ENCODE measurements at places on chromosomes 7 and 10. TPM values are rescaled to one million over a fixed set of nuclear protein-coding genes. Genes with fewer than 3 reads are reported as not detected.

- no peak for DNase-seq
Measured at GRCh38 chr7:6730343-6730633, 23.5 kb upstream of the ZNF12 start.

GRCh38 chr10:80632742-80633141 lies 95.0 kb downstream of the SH2D4B start:
- DNase-seq: no peak

- no peak for DNase-seq
Measured at GRCh38 chr7:77242068-77242467, 42.4 kb upstream of the FGL2 start.

DNA sequence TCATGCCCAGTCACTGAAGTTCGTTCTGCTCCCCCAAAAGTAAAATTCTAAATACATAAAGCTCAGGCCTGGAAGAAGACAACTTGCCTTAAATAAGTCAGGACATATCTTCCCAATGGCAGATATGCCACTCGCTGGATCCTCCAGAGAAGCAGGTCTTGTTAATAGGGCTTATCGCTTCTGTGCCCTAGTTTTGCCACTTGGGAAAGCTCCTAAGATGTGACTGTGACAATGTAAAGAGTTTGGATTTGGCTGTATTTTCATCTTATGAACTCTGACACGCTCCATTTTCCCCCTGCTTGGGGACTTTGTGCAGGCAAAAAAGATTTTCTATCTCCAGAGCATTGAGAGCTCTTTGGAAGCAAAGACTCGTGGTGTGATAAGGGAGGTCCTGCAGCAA lies 279.9 kb downstream of the WDR11 start:
- no peak for DNase-seq

DNA sequence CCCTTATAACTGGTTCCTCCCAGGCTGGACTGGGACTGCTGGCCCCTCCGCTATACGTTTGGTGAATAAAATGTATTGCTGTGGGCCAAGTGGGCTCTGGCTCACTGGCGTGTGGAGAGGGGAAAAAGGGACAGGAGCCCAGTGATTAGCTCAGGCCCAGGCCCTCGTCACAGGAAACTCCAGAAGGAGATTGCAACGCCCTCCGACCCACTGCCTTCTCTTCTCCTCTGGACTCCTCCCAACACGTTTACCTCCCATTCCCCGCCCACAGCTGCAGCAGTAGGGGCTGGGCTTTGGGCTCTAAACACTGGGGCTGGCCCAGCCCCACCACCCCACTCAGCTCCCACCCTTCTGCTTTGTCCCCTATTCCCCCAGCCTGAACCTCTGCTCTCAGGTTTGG lies 173.9 kb downstream of the NEURL1 start:
- DNase-seq: no peak

GRCh38 chr10:118310822-118311221 lies 31.3 kb downstream of the FAM204A start:
- DNase-seq: no peak

Gene CHRM2
- total RNA-seq: not detected

Gene ASIC3
- total RNA-seq: 2.8 TPM

Gene SLC29A4
- 0.11 TPM for total RNA-seq

Gene TMEM176A
- not detected for total RNA-seq

DNA sequence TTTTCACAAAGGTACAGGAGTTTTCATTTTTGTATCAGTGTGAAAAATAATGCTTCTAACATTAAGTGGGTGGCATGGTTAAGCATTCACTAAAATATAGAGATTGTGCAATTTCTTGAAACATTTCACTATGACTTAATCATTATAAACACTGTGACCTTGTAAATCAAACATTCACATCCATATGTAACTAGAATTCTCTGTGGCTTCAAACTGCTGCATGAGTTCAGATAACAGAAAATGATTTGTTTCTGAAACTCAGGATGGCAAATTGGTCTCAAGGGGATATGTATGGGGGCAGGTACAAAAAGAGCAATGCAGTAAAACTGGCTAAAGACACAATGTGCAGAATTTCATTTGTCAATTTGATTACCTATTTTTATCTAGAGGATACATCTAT lies 3.8 kb downstream of the FAM133B start:
- no peak for DNase-seq

Gene DPP6
- not detected for total RNA-seq

Gene FAM131B
- 2.9 TPM for total RNA-seq

Gene BTBD16
- not detected for total RNA-seq

GRCh38 chr7:27846388-27846787 lies 106.4 kb downstream of the TAX1BP1 start:
- no peak for DNase-seq

- no peak for DNase-seq
Measured at GRCh38 chr10:109205929-109206585, 717.3 kb downstream of the XPNPEP1 start.

DNA sequence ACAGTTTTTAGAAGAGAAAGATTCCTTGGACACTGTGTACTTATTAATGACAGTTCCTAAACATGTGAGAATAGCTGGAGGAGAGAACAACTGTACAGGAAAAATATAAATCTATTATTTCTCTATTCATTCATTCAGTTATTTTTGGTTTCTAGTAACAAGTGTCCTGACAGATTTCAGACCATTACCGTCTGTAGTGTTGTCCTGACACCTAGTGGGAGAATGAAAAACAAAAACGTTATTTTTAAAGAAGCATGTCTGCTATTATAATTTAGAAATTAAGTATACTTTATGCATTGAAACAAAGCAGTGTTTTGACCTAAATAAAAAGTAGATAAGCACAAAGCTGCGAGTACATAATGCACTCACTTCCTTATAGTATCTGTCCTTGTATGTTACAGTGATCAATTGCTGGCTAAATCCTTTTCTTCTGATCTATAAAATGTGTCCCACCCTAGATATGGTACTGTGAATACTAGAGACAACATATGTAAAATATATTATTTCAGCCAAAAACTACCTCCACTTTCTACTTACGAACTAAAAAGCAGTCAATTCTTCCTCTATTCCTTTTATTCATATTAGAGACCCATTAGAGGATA lies 575.6 kb downstream of the ARL4A start:
- DNase-seq: no peak

DNA sequence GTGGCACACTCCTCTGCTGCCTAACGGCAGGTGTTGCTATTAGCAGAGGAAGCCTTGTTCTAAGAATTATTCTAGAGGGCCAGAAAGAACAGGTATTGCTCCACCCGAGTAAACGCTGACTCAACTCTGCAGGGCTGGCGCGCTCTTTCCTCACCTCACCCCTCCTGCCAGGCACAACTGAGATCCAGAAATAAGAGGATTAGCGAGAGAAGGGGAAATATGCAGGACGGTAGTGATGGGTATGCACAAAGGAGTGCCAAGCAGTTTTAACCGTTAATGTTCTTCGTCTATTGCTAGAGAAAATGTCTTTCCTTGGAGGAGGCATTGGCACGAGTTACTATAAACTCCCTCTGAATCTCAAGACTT lies 369 bp upstream of the SCIN start:
- no peak for DNase-seq

All from natural killer cell treated with Interleukin-12 subunit alpha and Interleukin-12 subunit beta and Interleukin-15 and Interleukin-18, amount 100 ng/mL, for 72 hours (primary cell).